ENCODE measurements at places on chromosomes 3 and 15.

GRCh38 chr15:96334017-96334704 lies 3.7 kb downstream of the NR2F2 start:
- no peak for DNase-seq

DNA sequence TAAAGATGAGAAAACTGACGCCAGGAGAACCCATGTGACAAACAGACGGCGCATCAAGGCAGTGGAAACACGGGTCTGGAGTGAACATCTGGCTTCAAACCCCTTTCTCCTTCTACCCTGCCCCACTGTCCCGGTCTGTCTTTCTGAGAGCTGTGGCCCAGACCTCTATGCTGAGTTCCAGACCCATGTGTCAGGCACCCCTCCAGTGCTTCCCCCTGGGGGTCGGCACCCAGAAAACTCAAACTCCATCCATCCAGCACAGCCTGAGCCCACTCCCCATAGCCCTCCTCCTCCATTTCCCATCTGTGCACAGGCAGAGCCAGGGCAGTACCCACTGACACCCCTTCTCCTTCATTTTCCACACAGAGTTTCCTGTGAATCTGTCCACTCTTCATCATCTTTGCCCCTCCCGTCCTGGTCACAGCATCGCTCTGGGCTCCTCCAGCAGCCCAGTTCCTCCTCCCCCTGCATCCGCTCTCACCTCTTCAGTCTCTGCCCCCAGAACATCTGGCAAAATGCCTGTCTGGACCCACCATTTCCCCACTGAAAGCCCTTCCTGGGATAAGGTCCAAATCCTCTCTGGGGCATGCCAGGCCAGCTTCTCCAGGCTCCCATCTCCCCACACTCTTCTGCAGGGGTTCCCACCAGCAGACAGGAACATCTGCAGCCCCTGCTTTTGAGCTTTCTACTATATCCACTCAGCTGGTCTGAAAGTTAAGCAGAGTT lies 2.9 kb downstream of the FAM240A start:
- DNase-seq: no peak

DNA sequence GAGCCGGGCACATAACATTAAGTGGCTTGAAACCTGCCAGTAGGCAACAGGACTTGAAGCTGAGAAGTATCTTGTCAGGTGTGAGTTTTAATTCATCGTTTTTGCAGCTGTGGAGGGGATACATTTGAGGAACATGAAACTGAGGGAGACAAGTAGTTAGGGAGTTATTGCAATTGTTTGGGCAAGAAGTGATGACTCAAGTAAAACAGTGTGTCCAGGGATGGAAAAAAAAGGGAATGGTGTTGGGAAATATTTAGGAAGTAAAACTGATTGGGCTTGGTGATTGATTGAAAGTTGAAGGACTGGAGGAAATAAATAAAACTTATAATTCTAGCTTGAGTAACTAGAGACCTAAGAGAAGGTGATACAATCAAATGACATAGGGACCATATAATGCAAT lies 85.5 kb downstream of the NCEH1 start:
- no peak for DNase-seq

DNA sequence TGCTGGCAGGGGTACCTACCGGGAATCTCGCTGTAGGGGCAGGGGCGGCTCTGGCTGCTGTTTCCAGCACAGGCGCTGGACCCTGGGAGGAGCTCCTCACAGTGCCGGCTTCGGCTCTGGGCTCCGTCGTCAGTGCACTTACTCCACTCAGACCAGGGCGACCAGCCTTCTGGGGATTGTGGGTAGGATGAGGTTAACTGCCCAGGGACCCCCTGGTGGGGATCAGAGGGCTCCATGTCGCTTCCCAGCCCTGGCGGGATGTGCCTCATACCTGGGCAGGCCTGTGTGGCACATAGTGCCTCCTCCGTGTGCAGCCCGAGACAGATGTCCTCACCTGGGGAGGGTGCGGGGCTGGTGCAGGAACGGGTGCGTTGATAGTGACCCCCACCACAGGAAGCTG lies 115.7 kb downstream of the SEMA5B start:
- no peak for DNase-seq

DNA sequence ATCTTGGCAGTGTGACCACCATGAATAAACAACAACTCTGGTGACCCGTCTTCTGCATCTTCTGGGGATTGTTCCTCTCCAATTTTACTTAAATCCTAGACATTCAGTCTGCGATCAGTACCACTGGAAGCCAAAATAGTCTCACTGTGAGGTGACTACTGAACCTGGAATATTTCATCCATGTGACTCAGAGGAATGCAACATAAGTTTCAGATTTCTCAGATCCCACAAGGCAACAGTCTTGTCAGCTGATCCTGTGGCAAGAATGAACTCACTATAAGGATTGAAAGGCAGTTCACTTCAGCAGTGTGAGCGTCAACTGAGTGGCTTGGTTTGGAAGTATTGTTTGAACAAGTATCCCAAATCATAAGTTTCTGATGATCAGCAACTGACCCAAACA lies 13.2 kb downstream of the NSUN3 start:
- DNase-seq: no peak

DNA sequence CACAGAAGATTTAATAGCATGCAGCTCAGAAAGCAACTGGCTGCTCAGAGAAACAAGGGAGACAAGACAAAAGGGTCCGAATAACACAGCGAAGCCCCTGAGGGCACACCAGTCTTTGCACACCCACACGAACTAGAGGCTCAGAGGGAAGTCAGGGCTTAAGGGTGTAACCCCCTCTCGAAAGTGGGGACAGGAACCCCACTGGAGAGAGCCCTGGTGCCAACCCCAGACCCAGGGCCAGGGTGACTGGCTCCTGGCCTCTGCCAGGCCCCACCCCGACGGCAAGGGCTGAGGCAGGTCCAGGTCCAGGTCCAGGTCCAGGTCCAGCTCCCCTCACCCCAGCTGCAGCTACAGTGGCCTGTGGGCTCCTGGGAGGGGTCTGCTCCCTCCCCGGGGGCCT lies 10.5 kb upstream of the PRR23E start:
- no peak for DNase-seq

DNA sequence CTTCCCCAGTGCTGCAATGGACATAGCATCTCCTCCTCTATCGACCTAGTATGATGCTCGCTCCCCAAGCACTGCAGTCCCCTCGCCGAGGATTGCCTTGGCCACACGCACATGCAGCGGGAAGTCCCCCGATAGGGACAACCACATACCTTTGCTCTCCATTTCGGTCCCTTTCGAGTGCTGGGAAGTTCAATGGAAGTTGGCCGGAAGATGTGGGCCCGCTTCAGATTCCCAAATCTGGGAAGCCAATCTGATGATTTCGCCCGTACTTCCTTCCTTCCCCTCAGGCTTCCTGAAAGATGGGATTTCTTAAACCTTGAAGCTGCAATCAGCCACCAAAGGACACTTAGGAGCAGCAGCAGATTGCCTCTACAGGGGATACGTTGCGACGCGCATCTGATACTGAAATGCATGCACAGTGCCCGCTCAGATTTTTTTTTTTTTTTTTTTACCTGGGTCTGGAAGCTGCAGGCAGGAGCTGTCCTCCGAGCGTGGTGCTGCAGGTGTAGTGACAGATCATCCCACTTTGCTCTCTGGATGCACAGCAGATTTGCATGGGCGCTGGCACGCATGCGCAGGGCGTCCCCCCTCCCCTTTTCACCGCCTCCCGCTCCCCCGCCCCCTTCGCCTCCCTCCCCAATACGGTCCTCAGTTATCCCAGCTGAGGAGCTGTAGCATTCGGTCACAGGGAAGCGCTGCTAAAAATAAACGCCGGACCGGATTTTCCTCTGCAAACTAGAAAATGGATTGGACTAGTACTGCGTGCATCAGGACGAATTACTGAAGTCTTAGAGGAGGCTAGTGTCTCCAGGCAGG lies at the start of gene FGF12:
FGF12 (minus strand) TSS at position 510 of the 816 bp plus-strand sequence.
- DNase-seq: peak; percentile 67

DNA sequence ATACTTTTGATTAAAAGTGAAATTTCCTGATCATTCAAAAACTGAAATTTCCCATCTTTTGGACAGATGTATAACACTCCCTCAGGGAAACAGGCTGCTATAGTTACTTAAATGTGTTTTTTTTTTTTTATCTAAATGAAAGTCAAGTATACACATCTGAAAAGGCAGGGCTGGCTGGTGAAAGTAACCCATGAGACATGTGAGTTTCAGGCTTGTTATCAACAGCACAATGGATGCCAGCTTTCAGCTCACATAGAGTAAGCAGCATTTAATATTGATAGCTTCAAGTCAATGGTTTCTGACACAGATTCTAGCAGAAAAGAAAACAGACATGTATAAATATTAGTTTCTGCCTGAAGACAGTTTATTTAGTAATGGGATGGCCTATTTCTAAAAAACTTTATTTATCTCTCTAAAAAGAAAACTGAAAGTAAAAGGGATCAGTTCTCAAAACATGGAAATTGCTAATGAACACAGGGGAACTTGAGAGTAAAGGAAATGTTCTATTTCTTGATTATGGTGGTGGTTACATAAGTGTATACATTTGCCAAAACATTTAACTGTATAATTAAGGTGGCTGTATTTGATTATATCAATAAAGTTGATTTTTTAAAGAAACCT lies 89.7 kb upstream of the CMC1 start:
- no peak for DNase-seq

GRCh38 chr15:90340345-90340744 lies 11.7 kb upstream of the ZNF774 start:
- DNase-seq: no peak

Data from NCI-H1048 (cell line).